Stimulated activated CD4-positive, alpha-beta T cell treated with anti-CD3 and anti-CD28 coated beads, TNF-alpha, amount 100 ng/mL, for 1 hour (primary cell): ENCODE measurements at places on chromosomes 12 and 14.

GRCh38 chr12:1702713-1703112, 11.8 kb downstream of the ADIPOR2 start:
- DNase-seq = no peak

DNA sequence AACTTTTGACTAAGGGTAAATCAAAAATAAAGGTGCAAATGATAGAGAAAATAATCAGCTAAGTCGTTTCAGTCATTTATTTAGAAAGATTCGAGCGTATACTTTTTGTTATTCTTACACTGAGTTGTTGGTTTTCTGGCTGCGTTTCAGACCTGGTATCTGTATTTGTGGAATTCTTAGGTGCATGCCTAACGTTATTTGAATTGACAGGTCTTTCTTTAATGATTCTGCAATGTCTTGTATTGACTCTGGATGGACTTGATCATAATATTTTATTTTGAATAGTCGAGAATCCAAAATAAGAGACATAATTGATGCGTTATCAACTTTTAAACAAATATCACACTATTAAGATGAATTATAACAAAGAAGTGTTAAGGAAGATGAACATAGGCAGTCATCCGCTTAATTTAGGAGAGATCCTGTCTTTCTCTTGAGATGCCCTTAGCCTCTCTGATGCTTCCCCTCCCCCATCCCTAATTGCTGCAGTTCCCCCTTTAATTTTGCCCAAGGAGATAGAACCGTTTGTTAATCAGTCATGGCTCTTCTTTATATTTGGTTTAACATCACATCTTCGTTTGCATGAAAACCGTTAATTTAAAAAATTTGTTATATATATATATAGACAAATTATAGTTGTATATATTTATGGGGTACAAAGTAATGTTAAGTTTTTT, 1.8 kb downstream of the ALX1 start:
- no peak for DNase-seq

GRCh38 chr12:94898388-94898787, 105.1 kb downstream of the NDUFA12 start:
- no peak for DNase-seq

DNA sequence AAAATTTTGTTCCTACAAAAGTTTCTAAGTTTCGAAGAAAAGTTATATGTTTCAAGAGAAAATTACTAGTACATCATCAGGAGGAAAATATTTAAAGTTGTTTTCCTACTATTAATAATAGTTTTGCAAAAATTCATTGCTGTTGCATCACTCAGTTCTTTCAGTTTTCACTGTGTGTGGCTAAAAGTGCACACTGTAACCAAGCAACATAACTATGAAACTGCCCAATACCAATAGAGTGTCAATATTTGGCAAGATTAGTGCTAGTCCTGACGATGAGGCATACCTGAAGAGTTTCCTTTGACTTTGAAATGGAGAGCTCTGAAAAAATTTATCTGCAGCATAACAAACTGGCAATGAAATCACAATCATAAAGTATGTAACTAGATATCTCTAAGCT, 194.3 kb downstream of the CPNE8 start:
- no peak for DNase-seq

DNA sequence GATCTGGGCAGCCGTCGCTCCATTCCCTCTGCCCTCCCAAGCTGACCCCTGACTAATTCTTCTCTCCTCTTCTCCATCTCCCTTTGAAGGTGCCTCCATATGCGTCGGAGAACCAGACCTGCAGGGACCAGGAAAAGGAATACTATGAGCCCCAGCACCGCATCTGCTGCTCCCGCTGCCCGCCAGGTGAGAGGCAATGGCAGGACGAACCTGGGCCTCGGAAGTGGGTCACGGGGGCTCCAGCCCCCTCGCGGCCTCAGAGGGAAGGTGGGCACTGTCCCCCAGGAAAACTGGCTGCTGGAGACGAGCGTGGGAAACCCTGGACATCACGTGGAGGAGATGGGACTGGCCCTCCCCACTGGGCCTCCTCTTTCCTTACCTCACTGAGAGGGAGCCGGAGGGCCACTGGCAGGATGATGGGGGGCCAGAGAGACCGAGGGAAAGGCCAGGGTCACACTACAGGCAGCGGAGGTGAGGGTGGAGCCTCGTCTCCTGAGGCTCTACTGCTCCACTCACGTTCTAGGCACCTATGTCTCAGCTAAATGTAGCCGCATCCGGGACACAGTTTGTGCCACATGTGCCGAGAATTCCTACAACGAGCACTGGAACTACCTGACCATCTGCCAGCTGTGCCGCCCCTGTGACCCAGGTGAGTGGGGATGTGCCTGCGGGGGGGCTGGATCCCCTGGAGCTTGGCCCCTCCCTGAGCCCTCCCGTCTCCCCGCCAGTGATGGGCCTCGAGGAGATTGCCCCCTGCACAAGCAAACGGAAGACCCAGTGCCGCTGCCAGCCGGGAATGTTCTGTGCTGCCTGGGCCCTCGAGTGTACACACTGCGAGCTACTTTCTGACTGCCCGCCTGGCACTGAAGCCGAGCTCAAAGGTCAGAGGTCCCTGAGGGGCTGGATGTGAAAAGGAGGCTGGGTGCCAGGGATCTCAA, 806 bp downstream of the LTBR start:
- DNase-seq = no peak

- DNase-seq = no peak
Observed at GRCh38 chr14:93543766-93544165, 113.0 kb downstream of the UNC79 start.

DNA sequence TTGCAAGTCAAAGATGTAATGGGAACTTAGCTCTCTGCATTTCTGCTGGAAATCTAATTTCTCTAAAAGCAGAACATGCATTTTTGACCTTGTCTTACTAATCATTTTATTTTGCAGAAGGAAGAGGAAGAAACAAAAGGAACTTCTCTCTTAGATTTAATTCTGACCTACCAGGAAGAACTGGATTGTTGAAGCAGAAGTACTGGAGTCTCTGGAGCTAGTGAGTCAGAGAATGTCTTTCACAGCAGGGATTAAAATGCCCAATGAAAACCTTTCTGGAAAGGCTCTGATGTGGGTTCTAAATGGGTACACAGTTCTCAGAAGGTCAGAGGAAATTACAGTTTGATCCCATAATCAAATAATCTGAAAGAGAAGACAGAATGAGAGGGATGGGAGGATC, 70.8 kb upstream of the GNG2 start:
- no peak for DNase-seq

DNA sequence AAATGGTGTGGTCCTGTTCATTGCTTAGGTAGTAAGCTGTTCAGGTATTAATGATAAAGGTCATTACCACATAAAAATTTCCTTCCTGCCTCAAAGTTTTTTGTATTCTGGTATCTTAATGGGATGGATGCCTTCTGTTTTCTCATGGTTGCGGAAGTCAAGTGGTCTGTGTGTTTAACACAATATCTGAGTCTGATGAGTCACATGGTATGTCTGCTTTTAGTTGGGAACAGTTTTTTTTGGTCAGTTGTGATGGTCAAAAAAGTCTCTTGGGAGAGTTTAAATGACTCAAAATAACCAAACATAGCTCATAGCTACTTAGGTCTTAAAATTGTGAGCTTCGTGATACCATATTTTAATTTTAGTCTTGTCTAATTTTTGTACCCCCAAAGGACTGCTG, 40.7 kb downstream of the STK38L start:
- DNase-seq = no peak
